NCI-H1048 (cell line): ENCODE measurements at places on chromosomes 13 and 19.

DNA sequence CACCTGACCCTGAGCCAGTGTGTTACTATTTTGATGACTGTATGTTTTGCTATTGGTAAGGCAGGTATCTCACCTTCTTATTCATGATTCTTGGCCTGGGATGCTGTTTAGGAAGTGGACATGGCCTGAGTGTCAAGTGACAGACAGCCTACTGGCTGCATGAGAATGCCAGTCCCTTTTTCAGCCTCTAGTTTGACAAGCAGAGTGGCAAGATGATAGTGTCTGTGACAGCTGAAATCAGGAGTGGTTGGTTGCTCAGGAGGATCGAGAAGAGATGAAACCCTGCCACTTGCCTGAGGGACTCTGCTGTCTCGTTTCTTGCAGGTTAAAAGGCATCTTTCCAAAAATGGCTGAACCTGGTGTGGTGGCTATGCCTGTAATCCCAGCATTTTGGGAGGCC, 7.1 kb upstream of the ELOF1 start:
- DNase-seq: no peak

DNA sequence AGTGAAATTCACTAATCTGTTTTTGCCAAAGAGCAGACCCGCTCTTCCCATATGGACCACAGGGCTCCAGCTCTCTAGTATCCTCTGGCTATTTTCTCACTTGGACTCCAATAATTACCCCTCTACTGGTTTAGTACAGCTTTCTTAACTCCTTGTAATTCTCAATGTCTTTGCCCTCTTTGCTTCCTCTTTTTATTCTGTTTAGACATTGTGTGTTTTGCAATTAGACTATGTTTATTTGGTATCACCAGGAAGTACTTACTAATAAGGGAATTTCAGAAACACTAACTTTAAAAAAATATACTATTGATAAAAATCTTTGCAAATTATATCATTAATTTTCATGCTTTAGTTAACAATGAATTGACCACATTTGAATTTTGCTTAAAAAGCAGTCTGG, 111.6 kb upstream of the OBI1 start:
- DNase-seq: no peak

GRCh38 chr13:51636349-51636890, 52.2 kb downstream of the WDFY2 start:
- DNase-seq: no peak

GRCh38 chr19:54959840-54960239, 6.3 kb upstream of the NLRP2 start:
- no peak for DNase-seq

- DNase-seq: no peak
These were observed 65.3 kb upstream of the ZNF681 start for GRCh38 chr19:23823952-23824389.

DNA sequence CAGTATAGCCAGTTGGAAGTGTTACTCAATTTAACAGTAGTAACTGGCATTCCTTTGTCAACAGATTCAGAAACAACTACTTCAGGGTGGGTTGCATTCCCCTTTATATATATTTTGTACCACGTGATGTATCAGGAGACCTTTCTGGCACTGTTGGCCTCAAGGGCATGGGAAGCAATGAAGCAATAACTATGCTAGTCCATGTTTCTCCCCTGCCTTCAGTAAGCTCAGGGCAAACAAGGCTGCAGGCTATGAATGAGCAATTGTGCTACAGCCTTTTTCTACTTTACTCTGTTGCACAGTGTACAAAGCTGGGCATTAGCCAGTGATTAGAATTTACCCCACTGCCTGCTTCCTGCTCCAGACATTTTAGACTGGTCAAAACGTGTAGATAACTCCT, 348.8 kb downstream of the GPC5 start:
- no peak for DNase-seq

GRCh38 chr13:46720189-46720588, 76.8 kb downstream of the ESD start:
- DNase-seq: no peak

DNA sequence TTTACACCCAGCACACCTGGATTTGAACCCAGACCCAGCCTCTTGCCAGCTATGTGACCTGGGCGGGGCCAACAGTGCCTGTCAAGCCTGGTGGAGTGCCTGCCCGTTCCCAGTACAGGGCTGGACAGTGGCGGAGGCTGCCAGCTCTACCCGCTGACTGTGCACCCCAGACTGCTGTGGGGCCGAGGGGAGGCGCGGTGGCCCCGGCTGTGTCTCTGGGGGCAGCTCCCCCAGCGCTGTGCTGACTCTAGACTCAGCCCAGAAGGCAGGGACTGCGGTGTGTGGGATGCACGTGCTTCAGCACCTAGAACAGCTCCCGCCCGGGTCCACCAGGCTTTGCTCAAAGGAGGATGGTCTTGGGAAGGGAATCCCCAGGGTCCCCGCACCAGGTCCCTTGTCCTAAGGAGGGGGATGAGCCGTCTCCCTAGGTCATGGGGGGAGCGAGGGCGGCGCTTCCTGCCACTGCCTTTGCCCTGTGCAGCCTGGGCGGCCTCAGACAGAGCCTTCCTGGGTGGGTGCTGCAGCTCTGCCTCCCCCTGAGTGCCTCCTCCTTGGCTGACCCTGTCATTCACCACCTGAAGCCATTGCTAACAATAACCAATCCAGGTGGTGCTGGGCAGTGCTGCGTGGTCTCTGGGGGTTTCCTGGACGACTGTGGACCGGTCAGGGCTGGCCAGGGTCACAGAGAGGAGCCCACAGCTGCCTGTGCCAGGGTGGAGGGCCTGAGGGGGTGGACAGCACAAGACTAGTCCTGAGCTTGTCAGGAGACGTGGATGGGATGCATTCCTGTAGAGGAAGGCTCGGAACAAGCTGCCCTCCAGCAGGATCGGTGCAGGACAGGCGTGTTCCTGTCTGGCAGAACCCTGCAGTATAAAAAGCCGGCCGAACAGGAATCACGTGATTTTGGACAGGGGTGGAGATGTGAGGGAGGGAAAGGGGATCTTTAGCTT, 18.6 kb downstream of the TMEM255B start:
- DNase-seq: no peak

DNA sequence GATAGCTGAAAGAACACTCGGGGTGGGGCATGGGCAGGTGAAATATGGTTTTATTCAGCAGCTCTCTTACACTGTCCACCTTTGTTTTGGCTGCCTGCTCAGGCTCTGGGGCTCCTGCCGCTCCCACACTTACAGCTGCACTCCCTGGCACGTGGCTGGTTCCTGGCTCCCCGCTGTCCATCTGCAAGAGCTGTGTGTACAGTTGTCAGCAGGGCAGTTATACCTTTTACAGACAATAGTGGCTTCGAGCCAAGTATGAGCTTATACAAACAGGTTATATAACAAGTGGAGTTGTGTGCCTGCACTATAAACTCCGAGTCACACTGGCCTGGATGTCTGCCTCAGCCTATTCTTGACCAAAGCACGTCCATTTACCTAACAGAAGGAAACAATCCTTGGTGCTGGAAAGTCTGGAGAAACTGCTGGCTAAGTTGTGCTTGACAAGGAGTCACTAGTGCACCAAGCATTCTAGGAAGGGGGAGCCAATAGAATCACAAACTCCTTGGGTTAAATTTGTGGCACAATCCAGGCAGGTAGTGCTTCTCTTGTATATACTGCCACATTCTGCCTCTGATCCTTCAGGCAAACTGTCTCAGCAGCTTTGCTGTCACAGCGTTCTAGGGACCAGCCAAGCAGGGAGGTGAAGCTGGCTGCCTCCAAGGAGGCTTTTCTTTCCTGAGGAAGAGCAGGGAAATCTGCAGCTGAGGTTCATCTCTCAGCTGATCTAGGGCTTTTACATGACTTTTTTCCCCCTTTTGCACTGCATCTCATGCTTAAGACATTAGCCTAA, 68.2 kb downstream of the NHLRC3 start:
- no peak for DNase-seq

GRCh38 chr19:46196410-46197124, 33.0 kb upstream of the IGFL1 start:
- DNase-seq: no peak

- DNase-seq: no peak
These were observed 3.8 kb upstream of the SLC7A9 start for GRCh38 chr19:32873247-32873959.

GRCh38 chr19:10984166-10984735, 23.4 kb downstream of the SMARCA4 start:
- no peak for DNase-seq
